Fibroblast of skin of scalp (primary cell): ENCODE measurements at places on chromosomes 16 and 17.

DNA sequence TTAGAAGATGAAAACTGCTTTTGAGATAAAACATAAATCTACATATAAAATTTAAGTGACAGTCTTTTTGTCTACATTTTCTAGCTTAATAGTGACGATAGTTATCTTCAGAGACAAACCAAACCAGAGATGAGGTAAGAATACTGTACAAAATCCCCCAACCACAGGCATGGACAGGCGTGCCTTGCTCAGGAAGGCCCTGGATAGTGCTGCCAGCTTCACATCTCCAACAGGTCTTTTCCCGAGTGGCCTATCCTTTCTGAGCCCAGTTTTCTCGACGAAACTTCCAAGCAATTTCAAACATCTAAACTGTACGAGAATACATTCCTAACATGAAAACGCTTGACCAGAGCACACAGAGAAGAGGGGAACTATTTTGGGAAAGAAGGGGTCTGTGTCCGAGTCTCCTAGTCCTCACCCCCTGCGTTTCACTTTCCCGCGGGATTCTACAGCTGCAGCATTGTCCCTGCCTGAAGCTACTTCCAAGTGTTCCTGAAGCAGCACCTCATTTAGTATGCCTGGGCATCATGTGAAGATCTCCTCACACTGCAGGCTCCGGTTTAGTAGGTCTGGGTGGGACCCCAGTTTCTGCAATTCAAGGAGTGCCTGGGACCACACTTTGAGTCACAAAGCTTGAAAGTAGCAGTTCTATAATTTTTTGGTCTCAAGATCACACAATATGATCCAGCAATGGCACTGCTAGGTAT lies 37.8 kb downstream of the GNA13 start:
- DNase-seq = no peak

GRCh38 chr16:8898660-8899318 lies 16.6 kb downstream of the LITAFD start:
- no peak for DNase-seq

DNA sequence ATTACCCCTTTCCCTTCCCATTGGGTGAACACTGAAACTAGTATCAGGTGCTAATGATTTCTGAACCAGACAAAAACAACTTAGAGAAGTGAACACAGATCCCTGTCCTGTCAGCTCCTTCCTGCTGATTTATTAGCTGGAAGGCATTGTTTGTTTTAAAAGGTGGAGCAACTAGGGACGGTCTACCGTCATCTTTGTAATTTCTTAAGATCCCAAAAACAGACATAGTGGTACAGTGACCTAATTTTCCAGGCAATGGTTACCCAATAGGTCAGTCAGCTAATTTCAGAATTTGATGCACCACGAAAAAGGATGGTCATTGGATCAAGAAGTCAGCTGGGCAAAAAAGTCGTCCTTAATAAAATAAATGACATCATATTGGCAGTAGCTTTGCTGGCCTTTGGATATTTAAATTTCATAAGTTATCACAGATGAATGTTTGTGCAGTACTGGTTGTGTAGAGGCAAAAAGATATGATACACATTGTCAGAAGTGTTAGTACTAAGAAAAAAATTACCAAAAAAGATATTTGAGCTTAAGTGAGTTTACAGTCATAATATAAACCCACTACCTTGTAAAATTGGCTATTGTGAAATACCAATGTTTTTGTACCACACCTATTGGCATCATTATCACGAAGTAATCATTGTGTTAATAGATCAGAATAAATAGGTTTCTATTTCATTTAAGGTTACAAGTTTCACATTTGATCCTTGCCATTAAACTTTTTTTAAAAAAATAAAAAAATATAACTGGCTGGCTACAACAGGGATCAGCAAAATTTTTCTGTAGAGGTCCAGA lies 27.2 kb upstream of the KCNJ16 start:
- no peak for DNase-seq

GRCh38 chr16:11350921-11351335 lies 5.7 kb downstream of the RMI2 start:
- DNase-seq = peak; percentile 90

DNA sequence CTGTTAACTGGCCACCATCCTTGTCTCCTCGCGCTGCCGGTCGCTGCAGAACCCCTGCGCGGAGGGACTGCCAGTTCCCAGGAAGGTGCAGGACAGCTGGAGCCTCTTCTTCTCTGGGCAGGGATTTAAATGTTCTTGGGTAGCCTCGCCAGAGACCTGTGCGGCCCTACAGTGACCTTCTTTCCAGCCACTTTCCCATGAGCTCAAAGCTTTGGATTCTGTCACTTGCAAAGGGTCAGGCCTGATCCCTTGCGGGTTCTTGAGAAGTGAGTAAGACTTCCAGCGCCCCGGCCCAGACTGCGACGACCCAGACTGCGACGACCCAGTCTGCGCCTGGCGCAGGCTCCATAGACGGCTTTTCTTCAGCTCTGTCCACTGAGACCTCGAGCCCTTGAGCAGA lies 1.4 kb upstream of the SLFN5 start:
- no peak for DNase-seq

- no peak for DNase-seq
Measured at GRCh38 chr17:8227238-8227581, 16.8 kb upstream of the AURKB start.

DNA sequence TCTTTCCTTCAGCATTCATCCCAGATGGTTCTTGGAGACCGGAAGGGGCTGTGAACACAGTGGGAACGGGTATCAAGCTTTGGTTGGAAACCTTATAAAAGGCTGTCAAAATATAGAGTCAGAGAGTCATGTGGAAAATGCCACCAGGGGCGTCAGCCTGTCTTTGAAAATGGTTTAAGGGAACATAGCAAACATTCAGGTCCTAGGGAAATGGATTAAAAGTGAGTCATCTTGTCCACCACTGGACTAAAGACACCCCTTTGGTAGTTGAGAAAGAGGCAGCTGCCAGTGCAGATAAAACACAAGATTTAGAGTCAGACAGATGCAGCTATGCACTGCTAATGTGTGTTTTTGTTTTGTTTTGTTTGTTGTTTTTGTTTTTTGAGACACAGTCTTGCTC lies 47.8 kb upstream of the BCO1 start:
- peak; percentile 44 for DNase-seq

DNA sequence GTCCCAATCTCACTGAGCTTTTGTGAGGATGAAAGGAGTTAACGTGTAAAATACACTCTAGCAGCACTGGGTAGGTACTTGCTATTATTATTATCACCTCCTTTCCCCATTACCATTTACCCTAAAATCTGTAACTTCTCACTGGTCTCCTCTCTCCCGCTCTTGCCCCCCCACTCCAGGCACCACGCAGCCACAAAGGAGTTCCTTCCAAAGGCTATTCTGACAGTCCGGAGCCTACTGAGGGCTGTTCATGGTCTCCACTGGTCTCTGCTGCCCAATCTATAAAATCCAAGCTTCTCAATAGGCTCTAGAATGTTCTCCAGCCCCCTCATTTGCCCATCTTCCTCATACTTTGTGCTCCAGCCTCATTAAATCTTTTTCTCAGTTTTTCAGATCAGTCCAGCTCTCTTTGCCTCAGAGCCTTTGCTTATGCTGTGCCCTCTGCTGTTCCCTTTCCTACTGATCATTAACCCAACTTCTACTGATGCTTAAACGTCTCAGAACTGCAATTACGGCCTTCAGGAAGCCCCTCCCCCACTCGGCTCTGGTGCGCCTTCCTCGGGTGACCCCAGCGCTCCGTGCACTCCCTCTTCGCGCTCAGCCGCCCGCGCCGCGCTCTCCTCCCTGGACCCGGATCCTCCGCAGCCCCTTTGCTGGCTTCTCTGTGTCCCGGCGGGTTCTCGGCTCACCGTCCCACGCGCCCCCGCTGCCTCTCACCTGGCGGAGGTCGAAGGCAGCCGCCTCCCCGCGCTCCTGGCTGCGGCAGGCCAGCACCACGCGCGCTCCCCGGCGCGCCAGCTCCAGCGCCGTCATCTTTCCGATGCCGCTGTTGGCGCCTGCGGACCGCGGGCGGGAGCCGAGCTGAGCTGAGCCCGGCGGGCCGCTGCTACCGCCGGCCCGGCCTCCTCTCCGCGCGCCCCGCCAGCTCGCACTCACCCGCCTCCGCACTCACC lies 737 bp downstream of the DHRS13 start:
- DNase-seq = peak; percentile 20

DNA sequence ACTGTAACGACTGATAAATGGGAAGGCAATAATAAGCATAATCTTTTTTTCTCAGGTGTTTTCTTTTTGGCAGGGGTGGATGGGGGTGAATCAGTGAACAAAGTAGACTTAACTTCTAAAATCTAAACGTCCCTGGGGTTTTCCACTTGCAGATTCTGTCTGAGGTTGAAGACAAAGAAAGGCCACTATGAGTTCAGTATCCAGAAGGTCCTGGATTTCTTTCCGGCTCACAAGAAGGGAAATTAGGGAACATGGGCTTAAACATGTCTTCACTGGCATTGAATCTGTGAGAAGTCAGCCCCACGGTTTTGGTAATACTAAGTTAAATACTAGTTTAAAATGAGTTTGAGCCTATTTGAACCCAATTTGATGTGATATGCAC lies 67.8 kb downstream of the CMC2 start:
- no peak for DNase-seq

DNA sequence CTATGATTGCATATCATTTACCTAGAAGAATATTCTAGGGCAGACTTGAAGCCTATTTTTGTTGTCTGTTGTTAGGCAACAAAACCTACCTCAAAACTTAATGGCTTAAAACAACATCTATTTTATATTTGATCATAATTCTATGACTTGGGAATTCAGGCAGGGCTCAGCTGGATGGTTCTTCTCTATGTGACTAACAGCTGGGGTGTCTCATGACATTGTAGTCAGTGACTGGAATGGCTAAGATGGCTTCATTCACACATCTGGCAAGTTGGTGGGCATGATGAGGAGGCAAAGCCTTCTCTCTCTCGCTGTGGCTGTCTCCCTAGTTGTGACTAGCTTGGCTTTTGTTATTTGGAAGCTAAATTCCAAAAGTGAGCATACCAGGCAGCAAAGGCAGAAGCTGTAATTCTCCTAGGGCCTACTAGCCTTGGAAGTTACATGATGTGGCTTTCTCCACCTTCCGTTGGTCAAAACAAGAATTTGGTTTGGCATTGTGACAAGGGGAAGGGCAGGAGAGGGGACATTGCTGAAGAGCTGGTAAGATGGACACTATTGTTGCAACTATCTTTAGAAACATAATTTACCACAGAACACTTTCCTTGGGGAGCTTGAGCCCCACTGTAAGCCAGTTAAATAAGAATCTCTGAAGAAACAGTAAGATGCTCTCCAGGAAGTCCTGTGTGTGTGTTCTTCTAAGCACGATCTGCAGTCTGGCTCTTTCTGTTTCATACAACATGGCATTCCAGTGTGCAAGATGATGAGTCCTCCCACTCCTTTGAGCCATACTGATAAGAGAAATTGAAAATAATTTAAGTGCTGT lies 39.4 kb downstream of the ZNRF1 start:
- peak; percentile 57 for DNase-seq

GRCh38 chr16:28524681-28525171 lies 14.0 kb downstream of the NUPR1 start:
- DNase-seq = no peak

DNA sequence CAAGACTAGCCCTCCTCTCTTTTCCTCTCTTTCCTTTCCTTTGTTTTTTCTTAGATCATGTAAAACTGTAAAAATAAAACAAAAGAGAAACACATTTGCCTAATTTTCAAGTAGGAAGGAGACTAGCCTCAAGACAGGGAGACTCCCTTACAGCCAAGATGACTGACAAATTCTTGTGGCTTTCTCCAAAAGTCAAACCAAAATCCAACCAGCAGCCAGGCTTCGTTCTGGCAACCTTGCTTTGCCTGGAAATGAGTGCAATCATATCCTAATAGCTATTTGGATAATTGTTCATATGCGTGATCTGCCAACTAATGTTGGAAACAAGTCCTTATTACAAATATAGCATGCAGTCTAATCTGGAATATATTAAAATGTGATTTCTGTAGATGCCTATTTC lies 868.9 kb upstream of the SOX9 start:
- DNase-seq = peak; percentile 44

GRCh38 chr16:23330161-23330560 lies 28.1 kb downstream of the SCNN1B start:
- DNase-seq = no peak

- DNase-seq = no peak
Measured at GRCh38 chr16:67445441-67445912, 14.6 kb downstream of the HSD11B2 start.

- DNase-seq = peak; percentile 27
Measured at GRCh38 chr17:79970576-79971068, 65.0 kb downstream of the TBC1D16 start.

DNA sequence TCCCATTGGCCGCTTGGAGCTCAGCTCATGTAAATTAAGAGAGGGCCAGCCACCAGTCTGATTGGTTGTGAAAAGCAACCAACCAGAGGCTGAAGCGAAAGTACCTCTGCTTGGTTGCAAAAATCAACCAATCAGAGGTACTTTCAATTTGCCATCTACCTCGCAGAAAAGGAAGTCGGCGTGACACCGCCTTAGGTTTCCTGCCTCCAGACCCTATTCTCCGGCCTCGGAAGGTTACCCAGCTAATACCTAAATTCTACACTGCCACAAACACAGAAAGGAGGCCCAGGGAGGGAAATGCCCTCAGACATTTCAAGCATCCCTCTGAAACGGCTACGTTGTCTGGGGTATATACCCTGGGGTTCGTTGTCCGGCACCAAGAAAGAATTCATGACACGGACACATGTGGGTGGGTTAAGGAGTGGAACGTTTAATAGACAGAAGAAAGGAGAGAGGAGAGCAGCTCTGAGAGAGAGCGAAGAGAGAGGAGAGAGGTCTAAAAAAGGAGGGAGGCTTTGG lies 481.3 kb downstream of the TMEM114 start:
- DNase-seq = no peak

DNA sequence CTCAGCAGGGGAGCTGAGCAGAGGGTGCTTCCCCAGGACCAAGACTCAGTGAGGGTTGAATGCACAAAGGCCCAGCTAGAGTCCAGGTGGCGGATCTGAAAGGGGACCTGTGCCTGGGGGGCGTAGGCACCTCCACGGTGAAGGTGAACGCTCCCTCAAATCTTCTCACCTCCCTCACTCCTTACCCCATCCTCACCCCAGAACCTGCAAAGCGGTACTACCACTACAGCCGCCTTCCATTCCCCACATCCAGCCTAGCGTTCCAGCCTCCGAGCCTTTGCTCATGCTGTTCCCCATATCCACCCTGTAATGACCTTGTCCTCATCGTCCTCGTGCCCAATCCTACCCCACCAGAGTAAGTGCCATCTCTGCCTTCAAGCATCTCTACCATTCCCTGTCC lies 30.6 kb downstream of the TRPV3 start:
- DNase-seq = no peak

DNA sequence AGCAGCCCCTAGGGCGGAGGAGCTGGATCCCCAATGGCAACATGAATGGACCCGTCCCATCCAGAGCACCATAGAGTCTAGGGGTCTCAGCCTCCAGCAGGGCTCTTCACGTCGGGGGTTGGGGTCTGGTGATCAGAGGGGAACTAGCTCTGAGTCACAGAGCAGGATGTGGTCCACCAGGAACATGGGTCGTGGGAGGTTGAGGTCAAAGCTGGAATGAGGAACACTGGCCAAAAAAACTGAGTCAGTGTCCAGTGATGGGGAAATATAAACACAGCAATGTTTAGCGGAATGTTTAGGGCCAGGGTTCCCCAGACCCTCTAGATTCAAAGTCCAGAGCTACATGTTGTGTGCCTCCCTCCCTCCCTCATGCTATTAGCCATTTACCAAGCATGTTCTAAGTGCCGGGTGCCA lies 79.1 kb upstream of the C16orf82 start:
- DNase-seq = peak; percentile 42

- DNase-seq = no peak
Measured at GRCh38 chr16:81478876-81479511, 34.4 kb downstream of the CMIP start.
